Activated T-helper 1 cell treated with anti-CD3 and anti-CD28 coated beads, Interleukin-2, amount 50 U/mL, for 16 hours (primary cell): ENCODE measurements at places on chromosomes 3 and 15.
A peak's percentile ranks its signal among the peaks of the same experiment; 100 is the strongest.

GRCh38 chr3:72298201-72299152 lies 513.5 kb upstream of the PROK2 start:
- no peak for DNase-seq

- DNase-seq = no peak
Observed at GRCh38 chr3:61682671-61683548, 121.5 kb downstream of the PTPRG start.

DNA sequence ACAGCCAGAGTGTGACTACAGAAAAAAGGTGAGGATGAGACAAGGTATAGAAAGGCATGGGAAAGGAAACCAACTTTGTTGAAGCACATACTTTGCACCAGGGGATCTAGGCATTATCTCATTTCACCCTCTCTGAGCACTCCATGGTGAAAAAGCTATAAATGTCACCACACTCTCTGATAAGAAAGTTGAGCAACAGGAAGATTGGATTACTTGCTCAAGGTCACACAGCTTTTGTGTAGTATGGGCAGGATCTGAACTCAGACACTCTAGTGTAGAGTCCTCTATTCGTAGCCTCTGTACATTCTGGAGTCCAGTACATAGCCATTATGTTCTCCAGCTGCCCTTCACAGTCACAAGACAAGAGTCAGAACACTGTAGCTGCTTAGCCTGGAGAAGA lies 163.4 kb upstream of the SEMA6D start:
- DNase-seq = no peak

GRCh38 chr15:28900041-28900891 lies 14.5 kb downstream of the APBA2 start:
- no peak for DNase-seq

DNA sequence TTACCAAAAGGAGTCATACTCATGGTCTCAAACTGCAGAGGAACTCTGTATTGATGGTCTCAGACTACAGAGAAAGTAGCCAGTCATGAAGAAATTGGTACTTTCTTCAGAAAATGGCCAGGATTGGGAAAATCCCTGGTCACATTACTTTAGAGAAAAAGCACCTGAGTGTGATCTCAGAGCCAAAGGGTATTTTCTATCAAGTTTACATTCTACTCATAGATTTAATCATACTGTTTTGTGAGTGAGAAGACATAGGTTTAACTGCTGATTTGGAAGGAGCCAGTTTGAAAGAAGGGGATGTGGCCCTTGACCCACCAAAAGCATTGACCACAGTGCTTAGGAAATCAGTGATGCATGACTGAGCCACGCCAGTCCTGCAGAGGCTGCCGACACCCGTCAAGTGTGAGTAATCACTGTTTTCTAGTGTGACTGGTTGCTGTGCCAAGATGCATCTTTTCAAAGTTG lies 203.6 kb downstream of the AKAP13 start:
- peak; percentile 5 for DNase-seq

GRCh38 chr3:176087066-176087697 lies 1110.1 kb downstream of the TBL1XR1 start:
- no peak for DNase-seq

- no peak for DNase-seq
Observed at GRCh38 chr3:160130071-160130470, 95.2 kb upstream of the C3orf80 start.

DNA sequence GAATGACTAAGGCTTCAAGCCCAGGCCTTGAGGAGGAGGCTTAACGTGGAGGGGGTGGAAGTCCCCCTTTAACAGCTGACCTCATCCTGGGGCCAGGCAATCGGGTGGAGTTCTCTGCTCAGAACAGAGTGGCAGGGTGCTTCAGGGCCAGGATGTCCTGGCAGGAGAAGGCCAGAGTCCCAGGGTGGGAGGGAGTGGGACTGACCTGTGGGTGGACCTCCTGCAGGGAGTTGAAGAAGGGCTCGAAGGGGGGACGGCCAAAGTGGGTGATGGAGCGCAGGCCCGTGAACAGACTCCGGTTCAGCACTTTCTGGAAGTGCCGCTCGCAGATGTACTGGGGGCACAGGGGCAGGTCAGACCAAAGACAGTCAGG lies 19.6 kb downstream of the DUOX2 start:
- DNase-seq = no peak

DNA sequence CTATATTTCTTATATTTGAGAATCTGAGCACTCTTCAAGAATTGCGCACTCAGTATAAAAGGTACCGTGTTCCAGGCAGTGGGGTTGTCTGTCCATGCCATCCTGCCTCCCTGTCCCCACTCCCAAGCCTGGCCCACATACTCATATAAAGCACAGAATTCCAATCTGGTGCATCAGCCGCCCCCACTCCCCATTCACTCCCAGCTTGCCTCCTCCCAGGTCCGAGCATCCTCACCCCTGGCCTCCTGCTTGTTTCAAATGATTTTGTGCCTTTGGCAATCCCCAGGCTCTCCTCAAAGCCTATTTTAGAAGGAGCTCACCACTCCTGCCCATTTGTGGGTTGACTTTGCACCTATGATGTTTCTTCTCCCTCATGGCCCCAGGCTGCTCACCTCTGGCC lies 22.2 kb upstream of the IGF1R start:
- no peak for DNase-seq

GRCh38 chr3:117017135-117017894 lies 307.7 kb downstream of the TUSC7 start:
- no peak for DNase-seq

GRCh38 chr3:40207796-40208195 lies 101.7 kb upstream of the EIF1B start:
- DNase-seq = no peak

- DNase-seq = no peak
Observed at GRCh38 chr3:30720586-30721313, 114.3 kb downstream of the TGFBR2 start.

GRCh38 chr3:64049136-64049535 lies 25.8 kb upstream of the PSMD6 start:
- DNase-seq = no peak

- no peak for DNase-seq
Observed at GRCh38 chr3:177133860-177134815, 63.1 kb downstream of the TBL1XR1 start.

DNA sequence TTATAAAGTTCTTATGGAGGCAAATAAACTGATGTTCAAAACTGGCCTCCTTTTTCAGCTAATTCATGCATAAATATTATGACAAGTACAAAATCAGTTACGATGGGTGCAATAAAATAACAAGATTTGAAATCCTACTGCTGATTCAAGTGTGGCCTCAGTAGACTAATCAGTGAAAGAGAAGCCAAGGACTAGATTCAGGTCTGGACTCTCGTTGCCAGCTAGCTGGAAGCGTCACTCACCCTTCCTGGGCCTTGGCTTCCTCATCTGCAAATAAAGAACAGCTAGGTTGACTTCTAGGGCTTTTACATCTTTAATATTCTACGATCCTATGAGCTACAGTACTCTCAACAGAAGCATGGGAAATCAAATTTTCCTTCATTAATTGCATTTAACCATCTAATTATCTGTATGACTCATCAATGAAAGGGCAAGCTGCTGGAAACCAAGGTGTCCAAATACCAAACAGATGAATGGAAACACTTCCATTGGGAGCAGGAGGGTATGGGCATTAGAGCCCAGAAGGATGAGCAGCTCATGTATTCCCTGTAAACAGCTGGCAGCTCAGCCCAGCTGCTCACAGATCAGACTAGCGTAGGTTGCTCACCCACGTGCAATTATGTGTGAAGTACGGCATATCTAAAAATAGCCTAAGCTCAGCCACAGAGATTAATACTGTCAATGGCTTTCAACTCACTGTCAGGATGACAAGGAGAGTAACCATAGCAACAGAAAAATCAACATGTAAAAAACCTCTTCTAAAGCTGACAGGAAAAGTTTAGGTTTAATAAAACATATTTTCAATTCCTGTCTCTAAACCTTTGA lies 294.8 kb downstream of the PLCL2 start:
- no peak for DNase-seq

- no peak for DNase-seq
Observed at GRCh38 chr3:130907966-130908365, 14.1 kb downstream of the ATP2C1 start.

DNA sequence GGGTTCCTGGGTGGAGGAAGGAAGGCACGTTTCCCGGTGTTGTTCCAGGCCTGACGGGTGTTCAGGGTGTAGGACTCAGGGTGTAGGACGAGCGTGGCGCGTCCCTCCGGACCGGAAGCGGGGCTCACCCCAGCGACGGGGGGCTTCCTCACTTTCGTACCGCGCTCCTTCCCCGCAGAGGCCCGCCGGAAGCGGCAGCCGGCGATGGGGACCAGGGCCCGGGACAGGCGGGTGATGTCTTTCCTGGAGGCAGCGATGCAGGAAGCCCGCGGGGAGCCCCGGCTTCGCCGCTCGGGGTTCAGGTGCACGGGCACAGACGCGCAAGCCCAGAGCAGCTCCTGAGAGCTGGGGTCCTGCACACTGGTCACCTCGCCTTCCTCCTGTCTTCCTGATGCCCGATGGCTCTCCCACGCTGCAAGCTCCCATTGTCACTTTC lies 13.4 kb downstream of the FOXL2NB start:
- no peak for DNase-seq

DNA sequence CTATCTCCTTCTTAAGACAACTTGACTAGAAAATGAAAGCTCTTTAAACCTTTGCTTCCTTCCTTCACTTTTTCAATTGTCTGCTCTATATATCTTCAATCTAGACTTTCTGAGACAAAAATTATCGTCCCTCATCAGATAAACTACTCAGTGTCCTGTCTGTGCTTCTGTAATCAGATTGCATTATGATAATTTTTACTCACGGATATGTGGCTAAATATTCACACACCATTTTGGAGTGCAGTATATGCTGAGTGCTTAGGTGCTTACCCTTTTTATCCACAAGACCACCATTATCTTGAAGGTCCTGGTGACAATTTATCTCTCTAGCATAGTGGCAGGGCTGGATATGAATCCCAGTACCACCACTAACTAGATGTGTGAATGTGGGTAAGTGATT lies 1012.3 kb downstream of the TUSC7 start:
- no peak for DNase-seq

GRCh38 chr3:101391413-101391950 lies 71.1 kb upstream of the IMPG2 start:
- DNase-seq = no peak

- no peak for DNase-seq
Observed at GRCh38 chr3:79015854-79016253, 751.9 kb downstream of the ROBO1 start.

DNA sequence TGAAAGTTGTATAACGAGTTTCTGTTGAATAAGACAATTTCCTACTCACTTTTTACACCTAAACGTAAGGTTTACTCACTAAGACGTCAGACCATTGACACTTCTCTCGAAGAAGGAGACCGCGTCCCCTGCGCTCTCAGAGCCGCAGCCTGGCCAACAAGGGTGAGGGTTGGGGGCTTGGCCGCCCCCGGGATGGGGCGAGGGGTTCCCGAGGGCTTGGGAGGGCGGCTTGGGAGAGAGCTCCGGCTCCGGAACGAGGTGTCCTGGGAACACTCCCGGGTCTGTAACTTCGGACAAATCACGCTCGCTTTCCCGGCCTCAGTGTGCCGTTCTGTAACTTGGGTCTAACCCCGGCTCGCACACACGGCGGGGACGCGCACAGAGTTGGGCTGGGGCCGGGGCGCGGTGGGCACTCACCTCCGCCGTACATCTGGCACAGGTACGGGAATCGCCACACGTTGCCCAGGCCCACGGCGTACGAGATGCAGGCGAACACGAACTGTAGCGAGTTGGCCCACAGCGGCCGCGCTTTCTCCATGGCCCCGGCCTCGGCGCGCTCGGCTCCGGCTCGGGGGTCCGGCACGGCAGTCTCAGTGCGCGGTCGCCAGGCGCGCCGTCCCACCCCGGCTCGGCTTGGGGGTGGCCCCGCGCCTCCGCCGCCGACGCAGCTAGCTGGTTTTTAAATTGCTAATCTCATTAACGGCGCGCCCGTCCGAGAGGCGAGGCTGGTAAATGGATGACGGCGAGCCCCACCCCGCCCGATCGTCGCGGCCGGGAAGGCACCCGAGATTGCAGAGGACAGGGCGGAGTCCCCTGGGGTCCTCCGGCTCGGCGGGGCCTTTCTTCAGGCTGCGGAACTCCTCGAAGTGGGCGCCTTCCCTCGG lies at the start of gene SLC6A20:
Gene SLC6A20 (minus strand): TSS at position 655 of the 884 bp plus-strand sequence. CDS start 117 bp downstream, at position 538.
- no peak for DNase-seq

DNA sequence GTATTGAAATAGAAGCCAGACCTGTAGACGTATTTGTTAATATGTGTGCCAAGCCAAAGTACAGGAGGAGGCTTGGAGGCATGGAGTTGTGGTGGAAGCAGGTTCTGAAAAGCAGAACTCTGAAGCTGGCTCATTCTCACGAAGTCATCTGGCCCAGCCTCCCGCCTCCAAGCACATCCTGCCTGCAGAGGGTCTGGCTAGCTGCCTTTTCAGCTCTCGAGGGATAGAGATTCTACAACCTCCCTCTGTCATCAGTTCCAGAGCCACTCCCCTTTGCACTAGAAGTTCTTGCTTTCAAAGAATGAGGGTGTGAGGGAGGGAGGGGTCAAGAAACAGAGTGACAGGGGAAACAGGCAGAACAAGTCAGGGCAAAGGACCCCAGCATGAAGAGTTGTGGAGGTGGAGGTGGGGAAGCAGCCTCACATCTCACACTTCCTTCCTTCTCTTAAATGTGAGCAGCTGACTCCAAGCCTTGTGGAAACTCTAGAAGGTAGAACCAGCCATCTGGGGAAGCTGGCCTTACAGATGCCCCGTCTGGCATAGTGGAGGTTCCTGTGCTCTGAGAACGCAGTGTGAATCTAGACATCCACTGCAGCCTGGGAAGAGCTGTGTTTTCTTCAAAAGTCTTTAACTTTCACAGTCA lies 95.3 kb downstream of the SLC49A4 start:
- DNase-seq = no peak

DNA sequence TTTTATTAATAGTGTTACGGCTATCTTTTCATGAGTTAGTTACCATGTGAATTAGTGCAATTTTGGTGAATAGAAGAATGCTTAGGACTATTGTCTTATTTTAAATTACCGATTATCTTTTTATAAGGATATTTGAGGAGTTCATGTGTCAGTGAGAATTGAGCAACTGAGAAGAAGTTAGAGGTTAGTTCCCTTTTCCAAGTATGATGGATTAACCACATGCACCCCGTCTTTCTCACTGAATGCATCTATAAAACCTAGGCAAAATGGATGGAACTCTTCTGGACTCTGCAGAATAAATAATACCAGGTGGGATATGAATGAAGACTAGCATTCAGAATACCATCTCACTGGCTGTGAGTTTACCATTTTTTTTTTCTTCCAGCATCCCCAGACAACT lies 74.3 kb downstream of the TCF12 start:
- DNase-seq = no peak

DNA sequence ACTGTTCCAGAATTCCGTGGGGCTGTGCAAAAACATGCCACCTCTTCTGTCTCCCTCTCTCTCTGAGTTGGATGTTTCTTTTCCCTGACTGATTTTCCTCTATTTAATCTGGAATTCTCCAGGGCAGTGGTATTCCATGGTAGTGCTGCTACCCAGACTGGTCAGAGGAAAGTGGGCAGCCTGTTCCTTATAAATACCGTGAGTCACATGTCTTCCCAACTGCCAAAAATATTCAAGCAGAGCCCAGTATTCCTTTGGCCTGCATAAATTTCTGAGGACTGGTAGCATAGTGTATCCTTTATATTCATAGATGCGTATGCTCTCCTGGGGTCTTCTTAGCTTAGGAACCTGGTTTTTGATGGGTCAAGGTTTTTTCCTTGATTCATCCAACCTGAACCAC lies 40.9 kb downstream of the CEMIP start:
- no peak for DNase-seq

- DNase-seq = no peak
Observed at GRCh38 chr3:17129556-17129955, 244.8 kb downstream of the PLCL2 start.
